Left ventricle myocardium inferior (tissue), 1 donor: ENCODE measurements at places on chromosomes 2 and 18.

DNA sequence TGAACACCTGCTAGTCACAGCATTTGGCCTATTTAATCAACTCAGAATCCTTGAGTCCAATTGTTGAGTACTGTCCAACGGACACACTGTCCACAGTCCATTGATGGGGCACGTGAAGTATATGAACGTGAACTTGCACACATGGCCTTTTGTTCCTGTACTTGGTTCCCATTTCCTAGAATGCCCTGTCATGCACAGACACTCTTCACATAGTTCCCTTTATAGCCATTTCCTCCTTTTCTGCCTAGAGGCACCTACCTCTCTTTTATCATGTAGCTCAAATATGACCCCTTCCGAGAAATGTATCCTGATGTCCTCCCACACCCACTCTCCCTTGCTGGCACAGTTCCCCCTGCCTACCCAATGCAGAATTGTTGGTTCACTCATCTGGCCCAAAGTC lies 8.7 kb upstream of the CRYGA start:
- H3K4me3 ChIP-seq, result no peak overlapping the region
- DNase-seq, result no peak
- no peaks in the 10 kb centered on the region for H3K4me1 ChIP-seq
- H3K27me3 ChIP-seq, result peaks cover 17% of the 10 kb centered on the region
- no peaks in the 10 kb centered on the region for H3K36me3 ChIP-seq

DNA sequence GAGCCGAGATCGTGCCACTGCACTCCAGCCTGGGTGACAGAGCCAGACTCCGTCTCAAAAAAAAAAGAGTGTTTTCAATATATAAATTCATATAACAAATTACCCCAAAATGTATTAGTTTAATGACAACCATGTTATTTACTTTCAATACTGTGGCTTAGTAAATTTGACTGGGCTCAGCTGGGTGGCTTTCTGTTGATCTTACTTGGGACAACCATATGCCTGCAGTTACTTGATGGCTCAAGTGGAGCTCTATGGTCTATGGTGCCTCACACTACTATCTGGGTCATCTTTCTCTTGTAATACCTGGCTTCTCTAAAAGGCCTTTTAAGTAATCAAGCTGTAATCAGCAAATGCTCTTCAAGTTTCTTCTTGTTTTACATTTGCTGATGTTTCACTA lies 341.5 kb upstream of the SPHKAP start:
- H3K4me1 ChIP-seq, result no peaks in the 10 kb centered on the region
- no peaks in the 10 kb centered on the region for H3K36me3 ChIP-seq
- no peaks in the 10 kb centered on the region for H3K27me3 ChIP-seq
- no peak overlapping the region for H3K4me3 ChIP-seq

GRCh38 chr2:231642631-231643494 lies 50.2 kb downstream of the TEX44 start:
- DNase-seq, result peak; percentile 86
- H3K27me3 ChIP-seq, result no peaks in the 10 kb centered on the region
- H3K4me1 ChIP-seq, result peaks cover 74% of the 10 kb centered on the region
- peak overlapping the region; percentile 99 for H3K27ac ChIP-seq

GRCh38 chr18:36692371-36692770 lies 136.4 kb downstream of the TPGS2 start:
- no peak for DNase-seq
- H3K27ac ChIP-seq, result no peak overlapping the region
- peaks cover 10% of the 10 kb centered on the region for H3K4me1 ChIP-seq
- no peaks in the 10 kb centered on the region for H3K27me3 ChIP-seq
- H3K4me3 ChIP-seq, result no peak overlapping the region

DNA sequence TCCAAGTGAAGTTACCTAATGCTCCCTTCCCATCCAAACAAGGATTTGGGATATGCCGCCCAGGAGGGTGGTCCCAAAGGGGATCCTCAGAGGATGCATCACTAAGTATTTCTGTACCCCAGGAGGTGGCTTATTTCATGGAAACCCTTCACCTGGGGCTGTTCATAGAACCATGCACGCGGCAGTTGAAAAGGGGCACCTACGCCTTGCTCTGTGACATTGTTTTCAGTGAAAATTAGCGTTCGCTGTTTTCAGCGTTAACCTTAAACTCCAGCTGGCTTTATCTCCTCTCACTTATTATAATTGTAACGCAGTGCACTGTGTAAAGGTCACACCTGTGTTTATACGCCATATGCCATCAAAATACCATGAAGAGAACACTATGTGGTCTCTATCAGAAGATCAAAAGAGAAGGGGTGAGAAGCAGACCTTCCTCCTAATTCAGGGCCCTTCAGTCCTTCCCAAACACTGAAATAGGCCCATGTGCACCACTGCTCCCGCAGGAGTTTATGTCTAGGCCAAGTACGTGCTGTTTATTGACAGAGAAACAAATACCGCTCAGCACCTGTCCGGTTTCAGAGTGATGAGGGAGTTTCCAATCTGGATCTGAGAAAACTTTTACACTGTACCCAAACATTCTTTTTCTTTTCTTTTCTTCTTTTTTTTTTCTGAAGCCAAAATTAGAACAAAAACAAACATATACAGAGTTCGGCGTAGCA lies 162.1 kb downstream of the BCL2 start:
- H3K27ac ChIP-seq, result no peak overlapping the region
- no peaks in the 10 kb centered on the region for H3K27me3 ChIP-seq
- peaks cover 36% of the 10 kb centered on the region for H3K4me1 ChIP-seq
- no peak overlapping the region for H3K4me3 ChIP-seq
- no peaks in the 10 kb centered on the region for H3K36me3 ChIP-seq

- H3K36me3 ChIP-seq, result peaks cover 99% of the 10 kb centered on the region
- no peak overlapping the region for H3K27ac ChIP-seq
- no peaks in the 10 kb centered on the region for H3K4me1 ChIP-seq
- DNase-seq, result no peak
- H3K4me3 ChIP-seq, result no peak overlapping the region
- no peaks in the 10 kb centered on the region for H3K27me3 ChIP-seq
Observed at GRCh38 chr2:100571668-100572067, 8.9 kb downstream of the PDCL3 start.

GRCh38 chr18:24446953-24447538 lies 13.4 kb upstream of the HRH4 start:
- H3K27me3 ChIP-seq, result no peaks in the 10 kb centered on the region
- peaks cover 82% of the 10 kb centered on the region for H3K36me3 ChIP-seq
- H3K4me1 ChIP-seq, result peaks cover 8% of the 10 kb centered on the region
- no peak overlapping the region for H3K27ac ChIP-seq

GRCh38 chr2:181697571-181697970 lies 17.3 kb upstream of the NEUROD1 start:
- no peak for DNase-seq
- H3K36me3 ChIP-seq, result no peaks in the 10 kb centered on the region
- peaks cover 12% of the 10 kb centered on the region for H3K27me3 ChIP-seq
- no peak overlapping the region for H3K4me3 ChIP-seq

DNA sequence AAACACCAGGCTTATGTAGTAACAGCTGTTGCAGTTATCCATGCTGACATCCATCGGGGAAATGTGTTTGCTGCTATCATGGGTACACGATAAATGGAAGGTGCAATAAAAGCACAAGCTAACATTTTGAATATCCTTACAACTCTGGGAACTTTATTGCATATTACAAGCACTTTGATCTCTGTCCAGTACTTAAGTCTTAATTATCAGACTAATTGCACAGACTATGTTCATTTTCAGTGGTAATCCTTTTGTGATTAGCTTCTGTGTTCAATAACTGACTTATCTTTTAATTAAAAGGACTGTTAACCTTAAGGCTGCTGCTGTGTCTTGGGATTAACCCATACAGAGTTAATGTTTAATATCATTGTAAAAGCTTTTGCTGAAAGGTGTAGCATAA lies 101.4 kb upstream of the ATP5MC3 start:
- no peak for DNase-seq
- no peak overlapping the region for H3K4me3 ChIP-seq
- H3K36me3 ChIP-seq, result no peaks in the 10 kb centered on the region
- H3K27me3 ChIP-seq, result no peaks in the 10 kb centered on the region
- H3K27ac ChIP-seq, result no peak overlapping the region

GRCh38 chr2:143501106-143501676 lies 372.0 kb downstream of the ARHGAP15 start:
- H3K27me3 ChIP-seq, result no peaks in the 10 kb centered on the region
- DNase-seq, result no peak
- H3K4me1 ChIP-seq, result no peaks in the 10 kb centered on the region
- H3K4me3 ChIP-seq, result no peak overlapping the region
- H3K27ac ChIP-seq, result no peak overlapping the region
- no peaks in the 10 kb centered on the region for H3K36me3 ChIP-seq

DNA sequence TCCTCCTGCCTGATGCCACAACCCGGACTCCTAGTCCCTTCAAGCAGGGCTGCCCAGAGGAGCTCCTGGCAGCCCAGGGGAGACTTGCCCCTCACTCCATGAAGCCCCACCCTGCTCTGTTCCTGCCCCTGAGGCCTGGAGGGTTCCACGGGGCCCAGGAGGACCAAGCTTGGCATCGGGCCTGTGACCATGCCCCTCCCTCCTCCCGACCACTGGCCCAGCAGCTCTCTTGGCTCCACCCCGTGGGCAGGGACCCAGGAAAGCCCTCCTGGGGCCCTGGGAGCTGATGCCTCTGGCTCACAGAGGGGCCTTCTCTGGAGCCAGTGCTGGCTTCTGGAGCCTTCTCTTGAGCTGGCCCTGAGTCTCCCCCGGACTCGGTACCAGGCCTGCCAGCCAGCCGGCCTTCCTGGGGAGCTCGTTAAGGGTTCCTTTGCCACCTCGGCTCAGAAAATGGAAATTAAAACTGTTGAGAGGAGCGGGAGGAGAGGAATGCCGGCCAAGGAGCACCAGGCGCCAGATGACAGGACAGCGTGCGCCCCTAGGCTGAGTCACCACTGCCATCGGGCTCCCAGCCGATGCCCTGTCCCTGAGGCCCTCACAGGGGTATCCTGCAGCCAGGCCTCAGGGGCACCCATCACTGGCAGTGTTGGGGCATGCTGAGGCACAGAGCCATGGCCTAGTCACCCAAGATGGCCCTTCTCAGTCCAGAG lies 40.6 kb upstream of the SNED1 start:
- H3K4me1 ChIP-seq, result peaks cover 44% of the 10 kb centered on the region
- no peak overlapping the region for H3K4me3 ChIP-seq
- no peaks in the 10 kb centered on the region for H3K27me3 ChIP-seq
- DNase-seq, result no peak
